Fibroblast of skin of left biceps (primary cell): ENCODE measurements at places on chromosomes 5 and 9.

GRCh38 chr9:21931428-21931827 lies 62.8 kb downstream of the CDKN2A start:
- no peak for DNase-seq

DNA sequence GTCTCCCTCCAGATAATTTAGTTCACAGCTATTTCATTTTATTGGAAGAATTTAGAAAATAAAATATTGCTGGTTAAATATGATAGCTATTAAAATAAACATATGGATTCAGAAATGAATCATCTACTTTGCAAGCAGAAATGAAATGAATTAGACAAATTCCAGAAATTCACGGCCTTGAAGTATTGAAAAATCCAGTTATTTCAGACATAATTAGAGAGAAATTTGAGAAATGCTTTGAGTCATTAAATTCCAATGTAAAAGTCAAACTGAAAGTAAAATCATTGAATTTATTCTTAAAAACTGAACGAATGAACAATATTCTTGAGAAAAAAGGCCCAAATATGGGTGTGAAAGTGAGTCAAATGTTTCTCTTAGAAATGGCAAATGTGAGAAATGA lies 632.6 kb upstream of the EDIL3 start:
- no peak for DNase-seq

GRCh38 chr5:157390551-157391297 lies 69.3 kb upstream of the NIPAL4 start:
- DNase-seq, result peak; percentile 36

DNA sequence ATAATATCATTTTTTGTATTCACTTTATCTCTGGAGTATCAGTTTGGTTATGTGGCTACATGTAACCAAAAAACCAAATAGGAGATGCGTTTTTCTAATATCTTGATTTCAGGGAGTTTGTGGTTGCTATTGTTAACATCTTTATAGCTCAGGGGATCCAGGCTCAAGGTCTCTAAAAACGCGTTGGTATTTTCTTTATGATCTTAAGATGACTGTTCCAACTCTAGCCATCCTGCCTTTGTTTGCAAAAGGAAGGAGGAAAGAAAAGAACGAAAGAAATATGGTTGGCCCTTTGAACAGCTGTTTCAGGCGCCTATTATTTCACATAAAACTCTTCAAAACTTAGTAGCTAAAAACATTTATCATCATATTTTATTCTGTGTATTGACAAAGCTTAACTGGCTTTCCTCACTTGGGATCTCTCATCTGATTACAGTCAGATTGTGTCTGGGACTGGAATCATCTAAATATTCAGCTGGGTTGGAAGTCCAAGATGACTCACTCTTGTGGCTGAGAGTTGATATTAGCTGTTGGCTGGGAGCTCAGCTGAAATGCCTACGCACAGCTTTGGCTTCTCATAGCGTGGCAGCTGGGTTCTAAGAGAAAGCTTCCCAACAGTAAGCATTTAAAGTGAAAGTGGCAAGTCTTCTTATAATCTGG lies 60.1 kb downstream of the FAM174A start:
- DNase-seq, result peak; percentile 65

DNA sequence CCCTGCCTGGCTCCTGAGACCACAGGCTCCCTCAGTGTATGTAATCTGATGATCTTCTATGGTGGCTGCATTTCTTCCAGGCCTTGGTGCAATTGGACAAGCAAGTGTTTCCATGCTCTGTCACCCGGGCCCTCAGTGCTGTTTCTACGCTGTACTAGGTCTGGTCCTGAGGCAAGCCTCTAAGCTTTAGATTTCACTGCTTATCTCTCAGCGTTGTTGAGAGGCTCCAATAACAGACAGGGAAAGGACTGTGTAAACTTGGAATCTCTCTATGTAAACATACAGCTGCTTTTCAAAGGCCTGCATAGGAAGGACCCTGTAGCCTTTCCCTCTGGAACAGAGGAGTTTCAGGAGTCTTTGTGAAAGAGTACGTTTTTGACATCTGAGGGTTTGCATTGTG lies 38.6 kb upstream of the NFIB start:
- no peak for DNase-seq

DNA sequence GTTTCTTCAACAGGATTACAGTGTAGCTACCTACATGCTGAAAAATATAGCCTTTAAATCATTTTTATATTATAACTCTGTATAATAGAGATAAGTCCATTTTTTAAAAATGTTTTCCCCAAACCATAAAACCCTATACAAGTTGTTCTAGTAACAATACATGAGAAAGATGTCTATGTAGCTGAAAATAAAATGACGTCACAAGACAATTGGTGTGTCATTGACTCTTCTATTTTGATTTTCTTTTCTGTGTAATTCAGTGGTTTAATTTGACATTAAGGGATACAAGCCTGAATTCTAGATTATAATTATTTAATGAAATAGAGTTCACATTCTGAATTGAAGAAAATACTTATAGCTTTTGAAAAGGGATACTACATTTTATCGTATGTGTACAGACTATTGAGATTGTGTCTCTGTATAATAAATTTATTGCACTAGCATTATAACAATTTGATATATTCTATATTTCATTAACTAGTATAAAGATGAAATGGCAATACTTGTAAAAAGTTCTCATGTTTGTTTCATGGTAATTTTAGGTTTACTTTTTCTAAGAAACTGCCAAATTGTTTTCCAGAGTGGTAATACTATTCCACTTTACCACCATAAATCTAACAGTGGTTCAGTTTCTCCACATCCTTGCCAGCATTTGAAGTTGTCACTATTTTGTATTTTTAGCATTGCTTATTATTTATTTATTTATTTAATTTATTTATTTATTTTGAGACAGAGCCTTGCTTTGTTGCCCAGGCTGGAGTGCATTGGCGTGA lies 18.7 kb downstream of the ANXA1 start:
- no peak for DNase-seq

GRCh38 chr9:16811987-16812685 lies 58.3 kb downstream of the BNC2 start:
- no peak for DNase-seq

DNA sequence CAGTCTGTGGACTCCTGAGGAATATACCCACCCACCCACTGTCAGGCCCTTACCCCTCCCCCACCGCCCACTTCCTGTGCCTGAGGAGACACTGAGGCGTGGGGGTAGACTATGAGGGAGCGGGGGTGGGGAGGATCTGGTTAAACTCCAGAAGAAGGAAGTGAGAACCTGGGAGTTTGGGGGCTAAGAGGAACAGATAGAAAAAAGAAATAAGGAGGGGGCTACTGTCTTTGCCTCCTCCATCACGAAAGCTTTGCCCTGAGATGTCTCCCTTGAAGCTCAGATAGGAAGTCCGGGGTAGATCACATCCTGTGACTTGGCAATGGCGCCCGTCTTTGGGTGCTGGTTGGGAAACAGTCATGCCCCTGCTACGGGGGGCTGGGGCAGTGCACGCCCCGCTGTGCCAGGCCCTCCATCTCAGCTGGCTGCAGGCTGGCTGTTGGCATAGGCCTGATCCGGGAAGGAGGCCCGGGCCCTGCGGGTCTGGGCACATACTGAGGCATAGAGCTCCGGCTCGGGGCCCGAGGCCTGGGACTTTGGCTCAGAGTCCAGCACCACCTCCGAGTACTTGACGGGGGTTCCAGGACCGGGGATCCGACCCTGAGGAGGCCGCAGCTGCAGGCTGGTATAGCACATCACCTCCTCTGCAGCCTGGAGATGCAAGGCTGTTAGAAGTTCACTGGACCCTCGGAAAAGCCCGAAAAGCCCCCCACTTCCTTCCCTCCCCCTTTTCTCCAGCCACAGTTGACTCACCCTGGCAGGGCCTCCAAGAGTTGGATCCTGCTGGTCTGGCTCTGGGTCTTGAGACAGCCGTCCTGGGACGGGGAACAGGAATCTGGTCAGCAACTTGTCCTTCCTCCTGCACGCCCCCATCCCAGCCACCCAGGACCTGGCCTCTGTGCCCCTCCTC lies 1.0 kb downstream of the SIT1 start:
- no peak for DNase-seq

DNA sequence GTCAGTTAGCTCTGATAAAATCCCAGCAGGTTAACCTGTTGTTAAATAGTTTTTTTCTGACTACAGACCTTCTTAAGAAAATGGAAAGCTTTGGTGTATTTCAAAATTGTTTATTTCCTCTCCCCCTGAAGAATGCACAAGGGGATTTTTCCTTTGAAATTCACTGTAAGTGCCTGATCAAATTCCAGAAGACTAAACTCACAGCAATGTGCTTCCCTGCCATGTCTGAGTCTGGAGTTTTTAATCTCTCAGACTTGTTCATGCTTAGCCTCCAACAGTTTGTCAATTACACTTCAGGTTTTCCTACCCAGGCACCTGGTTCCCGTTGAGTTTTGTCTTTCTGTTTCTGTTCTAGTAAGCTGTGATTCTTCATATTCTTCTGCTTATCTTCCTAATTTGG lies 961.6 kb upstream of the CDH18 start:
- DNase-seq, result no peak

- DNase-seq, result no peak
Observed at GRCh38 chr9:103183701-103184171, 188.6 kb downstream of the CYLC2 start.

DNA sequence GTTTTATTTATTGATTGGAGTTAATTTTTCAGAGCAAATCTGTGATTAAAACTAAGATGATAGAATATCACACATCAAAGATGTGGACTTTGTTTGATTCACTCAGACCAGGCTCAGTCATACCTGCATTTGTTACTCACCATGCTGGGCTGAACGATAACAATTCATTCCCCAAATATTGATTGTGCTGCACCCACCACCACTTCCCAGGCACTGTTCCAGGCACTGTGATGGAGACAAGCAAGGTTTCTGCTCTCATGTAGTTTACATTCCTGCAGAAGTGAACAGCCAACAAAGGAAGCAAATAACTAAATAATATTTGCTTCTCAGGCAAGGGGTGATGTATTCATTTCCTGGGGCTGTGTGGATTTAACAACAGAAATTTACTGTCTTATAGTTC lies 428.3 kb downstream of the DNAH5 start:
- DNase-seq, result no peak

DNA sequence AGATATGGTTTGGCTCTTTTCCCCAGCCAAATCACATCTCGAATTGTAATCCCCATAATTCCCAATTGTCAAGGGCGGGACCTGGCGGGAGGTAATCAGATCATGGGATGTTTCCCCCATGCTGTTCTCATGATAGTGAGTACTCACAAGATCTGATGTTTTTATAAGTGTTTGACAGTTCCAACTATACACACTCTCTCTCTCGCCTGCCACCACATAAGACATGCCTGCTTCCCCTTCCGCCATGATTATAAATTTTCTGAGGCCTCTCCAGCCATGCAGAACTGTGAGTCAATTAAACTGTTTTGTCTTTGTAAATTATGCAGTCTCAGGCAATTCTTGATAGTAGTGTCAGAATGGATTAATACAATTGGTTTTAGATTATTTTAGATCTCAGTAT lies 475.7 kb upstream of the CYLC2 start:
- no peak for DNase-seq

DNA sequence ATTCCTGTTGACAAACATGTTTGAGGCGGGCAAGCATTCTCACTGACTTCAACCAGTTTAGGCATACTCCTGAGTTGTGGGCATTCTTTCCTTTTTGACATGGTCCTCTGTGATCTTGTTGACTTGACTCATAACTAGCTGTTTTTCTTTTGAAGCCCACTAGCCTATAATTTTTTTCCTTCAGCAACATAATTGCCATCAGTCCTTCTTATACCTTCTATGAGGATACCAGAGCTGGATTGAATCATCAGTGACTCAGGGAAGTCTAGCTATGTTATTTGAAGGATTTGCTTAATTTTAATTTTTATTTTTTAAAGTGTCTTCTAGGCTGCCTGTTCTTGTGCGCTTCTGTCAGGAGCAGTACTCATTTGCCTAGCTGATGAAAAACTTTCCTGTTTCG lies 259.5 kb downstream of the NR3C1 start:
- DNase-seq, result no peak

DNA sequence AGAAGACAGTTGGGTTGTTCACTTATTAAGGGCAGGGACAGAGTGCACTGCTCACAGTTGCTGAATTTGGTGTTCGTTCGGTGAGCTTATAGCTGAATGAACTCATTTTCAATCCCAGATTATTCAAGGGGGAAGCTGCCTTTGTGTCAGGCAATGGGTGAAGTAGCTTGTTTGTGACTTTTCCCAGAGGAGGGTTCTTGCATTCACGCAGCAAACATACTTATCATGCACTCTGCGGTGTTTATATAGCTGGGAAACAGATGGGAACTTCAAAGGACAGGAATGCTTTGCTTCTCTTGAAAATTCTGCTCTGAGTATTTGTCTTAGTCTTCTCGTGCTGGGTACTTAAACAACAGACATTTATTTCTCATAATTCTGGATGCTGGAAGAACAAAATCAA lies 64.7 kb upstream of the ABCA1 start:
- DNase-seq, result peak; percentile 29

DNA sequence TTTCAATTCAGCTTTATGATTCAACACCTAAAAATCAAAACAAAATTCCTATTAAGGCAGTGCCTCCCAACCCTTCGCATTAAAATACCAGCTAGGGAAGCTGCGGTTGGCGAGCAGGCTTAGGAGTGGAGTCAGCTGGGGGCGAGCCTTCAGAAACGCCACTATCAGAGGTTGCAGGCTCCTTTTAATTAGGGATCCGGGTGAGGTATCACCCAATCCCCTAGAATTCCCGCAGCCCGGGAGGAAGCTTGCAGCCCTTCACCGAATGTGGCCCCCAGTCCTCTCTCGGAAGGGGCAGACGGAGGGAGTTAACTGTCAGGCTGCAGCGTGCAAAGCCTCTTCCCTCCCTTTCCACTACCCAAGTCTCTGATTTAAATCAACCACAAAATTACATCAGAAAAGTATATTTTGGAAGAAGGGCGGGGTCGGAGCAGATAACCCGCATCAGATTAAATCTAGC lies 1.7 kb downstream of the STC2 start:
- peak; percentile 80 for DNase-seq

GRCh38 chr5:88519066-88519465 lies 250.4 kb upstream of the TMEM161B start:
- no peak for DNase-seq

- no peak for DNase-seq
Observed at GRCh38 chr5:81427566-81427965, 33.6 kb upstream of the ACOT12 start.

- DNase-seq, result no peak
Observed at GRCh38 chr5:111142932-111143331, 50.8 kb downstream of the WDR36 start.

DNA sequence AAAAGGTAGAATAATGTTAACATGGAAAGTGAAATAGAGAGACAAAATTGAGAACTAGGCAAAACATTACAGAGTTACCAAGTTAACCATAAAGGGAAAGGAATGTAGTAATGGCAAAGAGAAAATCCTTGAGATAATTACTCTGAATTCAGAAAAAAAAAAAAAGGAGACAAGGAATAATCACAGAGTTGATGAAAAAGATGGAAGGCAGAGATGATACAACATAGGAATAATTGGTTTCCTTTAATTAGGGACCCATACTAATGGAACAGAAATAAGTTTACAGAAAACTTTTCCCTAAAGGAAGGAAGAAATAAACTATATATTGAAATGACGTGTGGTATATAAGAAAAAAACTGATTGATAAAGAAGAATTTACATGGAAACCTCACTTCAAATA lies 254.1 kb upstream of the FBXL7 start:
- no peak for DNase-seq
